ENCODE measurements at places on chromosomes 3 and 15.
A peak's percentile ranks its signal among the peaks of the same experiment; 100 is the strongest.

- peak; percentile 91 for DNase-seq
These were observed 23.5 kb upstream of the CLN6 start for GRCh38 chr15:68252925-68253534.

- DNase-seq = no peak
These were observed 123.1 kb downstream of the APBA2 start for GRCh38 chr15:29008846-29009245.

- DNase-seq = no peak
These were observed 540 bp upstream of the PPP1R2 start for GRCh38 chr3:195543500-195544229.

GRCh38 chr3:39531665-39532064 is 64.2 kb downstream of the MOBP start:
- DNase-seq = peak; percentile 10

- DNase-seq = no peak
These were observed 4.5 kb downstream of the LRRC31 start for GRCh38 chr3:169865176-169865767.

GRCh38 chr3:101811875-101812274 is 32.9 kb downstream of the NXPE3 start:
- no peak for DNase-seq

DNA sequence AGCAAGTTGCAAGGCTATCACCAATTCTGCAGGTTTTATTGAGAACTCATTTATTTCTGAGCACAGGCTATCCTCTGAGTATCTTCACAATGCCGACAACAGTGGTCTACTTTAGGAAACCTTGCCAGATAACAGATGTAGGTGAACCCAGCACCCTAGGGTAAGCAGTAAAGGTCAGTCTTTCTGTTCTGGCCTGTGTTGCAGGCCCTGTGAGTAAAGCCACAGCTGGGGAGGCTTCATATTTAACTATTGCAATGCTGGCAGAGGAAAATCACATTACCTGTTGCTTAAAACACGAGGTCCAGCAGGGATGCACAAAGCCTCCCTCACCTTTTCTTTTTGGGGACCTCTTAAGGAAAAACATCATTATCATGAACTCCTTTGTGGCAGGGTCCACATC is 55.5 kb downstream of the WHAMM start:
- no peak for DNase-seq

- no peak for DNase-seq
These were observed 37.3 kb downstream of the LMCD1 start for GRCh38 chr3:8538913-8539312.

DNA sequence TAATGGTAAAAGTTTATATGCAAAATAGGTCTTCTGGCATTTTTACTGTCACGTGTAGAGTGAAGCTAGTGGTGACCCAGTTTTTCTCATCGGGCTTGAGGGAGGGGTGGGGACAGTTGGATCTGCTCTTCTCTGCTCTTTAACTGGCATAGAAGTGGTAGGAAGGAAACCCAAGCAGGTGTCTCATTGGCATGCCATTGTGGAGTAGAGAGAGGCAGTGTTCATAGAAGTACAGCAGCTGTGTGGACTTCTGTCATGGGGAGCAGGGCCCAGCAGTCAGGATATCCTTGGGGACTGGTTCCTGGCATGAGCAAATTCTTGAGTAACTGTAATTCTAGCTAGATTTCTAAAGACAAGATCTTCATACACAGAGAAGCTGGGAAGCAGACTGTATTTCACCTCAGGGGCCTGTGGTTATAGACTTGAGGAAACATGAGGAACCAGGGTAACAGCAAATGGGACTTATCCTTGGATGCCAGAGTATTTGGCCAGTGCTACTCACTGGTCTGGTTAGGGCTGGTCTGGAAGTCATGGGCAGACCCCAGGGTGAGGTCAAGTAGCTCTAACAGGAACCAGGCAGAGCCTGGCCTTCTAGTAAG is 42.9 kb downstream of the CDIN1 start:
- DNase-seq = no peak

- peak; percentile 15 for DNase-seq
These were observed 4.3 kb upstream of the LRRK1 start for GRCh38 chr15:100914876-100915275.

- peak; percentile 78 for DNase-seq
These were observed 6.6 kb upstream of the POLQ start for GRCh38 chr3:121552379-121552778.

DNA sequence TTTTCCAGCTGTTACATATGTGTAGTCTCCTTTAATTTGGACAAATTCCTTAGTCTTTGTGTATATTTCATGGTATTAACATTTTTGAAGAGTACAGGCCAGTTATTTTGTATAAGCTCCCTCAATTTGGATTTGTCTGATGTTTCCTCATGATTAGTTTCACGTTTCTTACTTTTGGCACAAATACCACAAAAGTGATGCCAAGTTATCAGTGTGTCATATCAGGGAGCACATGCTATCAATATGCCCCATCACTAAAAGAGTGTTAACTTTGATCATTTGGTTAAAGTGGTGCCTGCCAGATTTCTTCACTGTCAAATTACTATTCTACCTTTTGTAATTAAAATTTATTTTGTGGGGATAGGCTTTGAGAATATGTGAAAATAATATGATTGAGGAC is 14.6 kb downstream of the PCNP start:
- no peak for DNase-seq

- DNase-seq = no peak
These were observed 527.7 kb upstream of the TGFBR2 start for GRCh38 chr3:30078736-30079135.
